ENCODE measurements at places on chromosomes 12 and 14. TPM values are rescaled to one million over a fixed set of nuclear protein-coding genes. Genes with fewer than 3 reads are reported as not detected.

DNA sequence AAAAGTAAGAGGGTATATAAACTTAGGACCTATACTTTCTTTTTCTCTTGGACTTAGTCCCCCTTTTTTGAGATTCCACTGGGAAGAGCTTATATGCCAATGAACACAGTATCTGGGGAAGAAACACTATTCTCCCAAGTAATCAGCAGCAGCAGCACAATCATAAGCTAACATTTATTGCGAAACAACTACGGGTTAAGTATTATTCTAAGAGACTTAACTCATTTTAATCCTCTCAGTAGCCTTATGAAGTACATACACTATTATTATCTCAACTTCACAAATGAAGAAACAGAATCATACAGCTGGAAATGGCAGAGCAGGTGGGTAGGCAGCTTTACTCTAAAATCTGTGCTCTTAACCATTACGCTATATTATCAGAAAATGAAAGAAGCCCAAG, 27.9 kb downstream of the BAZ2A start:
- no peaks in the 10 kb centered on the region for H3K27me3 ChIP-seq
- no peak for DNase-seq
- peaks cover 61% of the 10 kb centered on the region for H3K36me3 ChIP-seq
- no peak overlapping the region for H3K4me3 ChIP-seq
- no peak overlapping the region for H3K27ac ChIP-seq

The TMEM229B gene
- 0.22 TPM for total RNA-seq

- no peak overlapping the region for H3K4me3 ChIP-seq
- H3K27me3 ChIP-seq, result no peaks in the 10 kb centered on the region
- no peaks in the 10 kb centered on the region for H3K36me3 ChIP-seq
- no peak overlapping the region for H3K27ac ChIP-seq
- no peak for DNase-seq
Observed at GRCh38 chr12:90064852-90065801, 356.5 kb upstream of the ATP2B1 start.

- no peak for DNase-seq
- H3K36me3 ChIP-seq, result no peaks in the 10 kb centered on the region
- no peaks in the 10 kb centered on the region for H3K27me3 ChIP-seq
Observed at GRCh38 chr14:30158299-30158698, 230.7 kb upstream of the PRKD1 start.

GRCh38 chr12:86730233-86730632, 474.0 kb upstream of the MGAT4C start:
- H3K4me3 ChIP-seq, result no peak overlapping the region
- H3K27me3 ChIP-seq, result no peaks in the 10 kb centered on the region
- H3K4me1 ChIP-seq, result no peaks in the 10 kb centered on the region
- no peak for DNase-seq
- H3K27ac ChIP-seq, result no peak overlapping the region

The MYBPC1 gene
- total RNA-seq, result not detected

- peaks cover 2% of the 10 kb centered on the region for H3K4me1 ChIP-seq
- H3K4me3 ChIP-seq, result no peak overlapping the region
- no peak for DNase-seq
- H3K27me3 ChIP-seq, result no peaks in the 10 kb centered on the region
Observed at GRCh38 chr14:68758301-68758700, 34.6 kb downstream of the ZFP36L1 start.

GRCh38 chr12:42557586-42558172, 31.9 kb downstream of the PRICKLE1 start:
- peaks cover 5% of the 10 kb centered on the region for H3K36me3 ChIP-seq
- peaks cover 12% of the 10 kb centered on the region for H3K27me3 ChIP-seq
- no peak overlapping the region for H3K27ac ChIP-seq
- H3K4me3 ChIP-seq, result no peak overlapping the region

- DNase-seq, result no peak
- no peaks in the 10 kb centered on the region for H3K36me3 ChIP-seq
- no peaks in the 10 kb centered on the region for H3K27me3 ChIP-seq
- H3K4me3 ChIP-seq, result no peak overlapping the region
Observed at GRCh38 chr12:49702009-49702408, 5.2 kb downstream of the FMNL3 start.
